ENCODE measurements at places on chromosomes 3 and 15.

DNA sequence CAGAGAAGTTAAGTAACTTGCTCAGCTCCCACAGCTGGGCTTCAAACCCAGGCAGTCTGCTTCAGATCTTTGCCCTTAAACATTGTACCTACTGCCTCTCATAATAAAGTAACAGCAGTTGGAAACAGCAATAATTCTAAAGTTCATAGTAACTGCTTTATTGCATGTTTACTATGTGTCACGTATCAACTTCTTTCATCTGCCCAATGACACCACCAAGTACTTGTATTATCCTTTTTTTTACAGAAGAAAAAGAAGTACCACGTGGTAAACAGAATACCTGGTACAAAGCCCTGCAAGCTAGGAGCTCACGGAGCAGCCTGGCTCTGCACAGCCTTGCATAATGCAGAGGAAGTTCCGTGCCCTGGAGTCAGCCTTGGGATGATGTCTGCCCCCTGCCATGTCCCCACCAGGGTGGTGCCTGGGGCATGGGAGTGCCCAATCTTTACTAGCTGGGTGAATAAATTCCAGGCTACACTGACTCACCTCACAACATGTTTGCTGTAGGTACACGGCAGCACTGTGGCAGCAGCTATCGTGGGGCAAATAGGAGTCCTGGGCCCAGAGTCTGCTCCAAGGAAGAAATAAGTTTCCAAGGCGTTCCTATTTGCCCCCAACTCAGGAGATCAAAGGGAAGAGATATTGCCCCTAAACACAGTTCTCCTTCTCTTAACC, 77.2 kb downstream of the LDHAL6B start:
- DNase-seq = no peak

DNA sequence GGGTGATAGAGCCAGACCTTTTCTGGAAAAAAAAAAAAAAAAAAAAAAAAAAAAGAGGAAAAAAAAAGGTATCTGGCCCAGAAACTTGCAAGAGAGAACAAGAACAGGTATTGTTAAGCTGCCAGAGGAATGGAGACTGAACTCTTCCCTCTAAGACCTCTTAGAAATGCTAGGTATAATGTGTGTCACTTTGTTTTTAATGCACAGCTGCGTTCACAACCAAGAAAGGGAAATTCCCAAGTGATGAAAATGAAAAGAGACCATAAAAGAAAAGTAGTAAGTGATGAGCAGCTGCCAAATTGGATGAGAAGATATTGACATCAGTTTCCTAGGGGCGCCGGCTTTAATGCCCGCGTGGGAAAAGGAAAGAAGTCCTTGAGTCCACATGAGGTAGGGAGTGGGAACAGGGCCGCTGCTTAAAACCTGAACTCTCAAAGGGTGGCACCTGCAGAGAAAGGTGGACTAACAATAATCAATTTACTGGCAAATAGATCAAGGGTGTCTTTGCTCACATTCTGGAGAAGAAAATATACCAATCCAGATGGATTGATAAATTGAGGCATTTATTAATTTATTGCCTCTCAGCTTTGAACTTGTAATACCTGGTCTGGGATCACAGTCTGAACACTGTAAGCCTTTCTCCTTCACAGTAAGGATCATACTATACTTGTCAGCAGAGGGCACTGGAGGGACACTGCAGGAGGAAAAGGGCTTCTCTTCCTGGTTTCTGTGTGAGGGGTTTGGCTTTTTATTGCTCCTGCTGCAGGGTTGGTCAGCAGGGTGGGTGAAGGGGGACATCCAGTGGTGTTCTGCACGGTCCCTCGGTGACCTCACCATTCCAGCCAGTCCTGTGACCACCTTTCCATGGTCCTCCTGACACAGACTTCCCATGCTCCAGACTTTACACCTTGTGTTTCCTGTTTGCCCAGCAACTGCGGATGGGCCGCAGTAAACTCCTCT, 131.6 kb downstream of the AQP9 start:
- peak; percentile 12 for DNase-seq

DNA sequence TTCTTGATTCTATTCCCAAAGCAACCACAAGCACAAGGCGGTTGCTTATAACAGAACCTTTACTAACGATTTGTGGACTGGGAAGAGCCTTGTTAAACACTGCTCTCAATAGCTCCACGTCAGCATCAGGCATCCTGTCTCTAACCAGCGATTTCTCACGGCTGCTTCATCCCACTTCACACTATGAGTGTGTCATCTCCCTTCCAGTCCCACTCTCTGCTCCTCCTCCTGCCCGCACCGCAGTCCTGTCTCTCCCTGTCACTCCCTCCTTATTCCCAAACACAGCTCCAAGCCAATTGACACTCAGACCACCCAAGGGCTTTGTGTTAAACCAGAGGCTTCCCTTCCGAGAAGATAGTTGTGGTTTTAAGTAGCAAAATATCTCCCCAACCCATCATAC, 94.8 kb downstream of the ABHD5 start:
- DNase-seq = no peak

- DNase-seq = no peak
Measured at GRCh38 chr3:55476515-55476914, 10.6 kb downstream of the WNT5A start.

- no peak for DNase-seq
Measured at GRCh38 chr15:73832657-73833056, 40.7 kb upstream of the TBC1D21 start.

- DNase-seq = no peak
Measured at GRCh38 chr3:172202797-172203196, 163.4 kb downstream of the FNDC3B start.

GRCh38 chr3:41846850-41847249, 115.1 kb downstream of the ULK4 start:
- no peak for DNase-seq

DNA sequence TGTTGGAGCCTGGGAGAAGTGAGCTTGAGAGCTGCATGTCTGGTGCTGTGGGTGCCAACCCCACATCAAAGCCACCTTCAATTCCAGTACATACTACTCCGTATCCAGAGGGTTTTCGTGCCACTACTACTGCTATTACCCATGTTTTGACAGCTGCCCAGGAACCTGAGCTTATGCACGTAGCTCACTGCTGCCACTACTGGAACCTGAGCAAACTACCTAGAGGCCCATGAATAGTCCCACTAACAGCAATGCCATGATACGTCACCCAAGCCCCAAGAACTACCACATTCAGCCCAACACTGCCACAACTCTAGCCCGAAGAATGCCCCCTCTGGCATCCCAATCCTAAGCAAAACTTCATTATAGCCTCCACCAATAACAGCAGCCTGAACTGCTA, 215.2 kb upstream of the BCHE start:
- no peak for DNase-seq

- DNase-seq = no peak
Measured at GRCh38 chr3:148238421-148238821, 459.3 kb upstream of the AGTR1 start.

DNA sequence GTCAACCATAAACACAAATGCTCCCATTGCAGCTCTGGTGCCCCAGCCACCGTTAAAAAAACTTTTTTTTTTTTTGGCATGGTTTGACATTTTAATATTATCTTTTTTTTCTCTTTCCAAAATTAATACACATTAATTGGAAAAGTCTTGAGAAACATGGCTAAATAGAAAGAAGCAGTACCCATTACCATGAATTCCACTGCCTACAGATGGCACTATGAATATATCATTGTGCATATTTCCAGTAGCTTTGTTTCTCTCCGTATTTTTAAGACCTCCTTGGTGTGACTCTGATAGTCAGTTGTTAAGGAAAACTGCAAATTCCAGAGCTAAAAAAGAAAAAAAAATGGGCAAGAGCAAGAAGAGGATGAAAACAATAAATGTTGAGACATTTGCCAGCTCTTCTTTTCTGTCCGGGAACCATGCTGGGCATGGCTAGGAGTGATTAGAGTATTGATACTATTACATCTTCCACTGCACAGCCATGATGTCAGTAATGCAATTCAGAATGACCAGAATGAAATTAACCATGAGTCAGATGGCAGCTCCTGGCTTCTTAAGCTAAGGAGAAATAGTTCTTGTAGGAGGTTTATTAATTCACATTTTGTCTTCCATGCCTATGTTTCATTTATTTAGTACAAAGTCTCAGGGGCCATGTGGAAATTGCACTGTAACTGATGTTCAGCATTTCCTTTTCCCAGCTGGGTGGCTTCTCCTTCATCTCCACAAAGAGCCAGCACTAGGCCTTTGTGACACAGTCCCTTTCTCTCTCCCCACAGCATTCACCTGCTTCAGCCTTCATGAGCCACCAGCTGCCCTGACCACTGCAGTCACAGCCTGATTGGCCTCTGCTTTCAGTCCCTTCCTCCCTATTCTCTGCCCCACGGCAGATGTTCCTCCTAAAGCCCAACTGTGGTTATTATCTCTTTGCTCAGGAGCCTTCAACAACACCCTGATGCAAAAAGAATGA, 31.8 kb downstream of the SLC7A14 start:
- no peak for DNase-seq

DNA sequence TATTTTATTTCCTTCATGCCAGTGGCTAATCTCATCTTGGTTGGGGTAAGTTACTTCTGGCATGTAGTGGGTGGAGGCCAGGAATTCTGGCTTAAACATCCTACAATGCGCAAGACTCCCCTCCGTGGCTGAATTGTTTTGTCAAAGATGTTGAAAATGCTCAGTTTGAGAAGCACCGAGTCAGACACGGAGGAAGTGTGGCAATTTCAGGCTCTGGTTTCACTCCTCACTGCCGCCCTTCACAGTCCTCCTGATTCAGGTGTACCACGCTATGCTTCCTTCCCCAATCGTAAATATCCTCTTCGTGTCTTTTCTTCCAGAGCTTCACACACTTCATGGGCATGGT, 150.7 kb downstream of the OPA1 start:
- peak; percentile 12 for DNase-seq

DNA sequence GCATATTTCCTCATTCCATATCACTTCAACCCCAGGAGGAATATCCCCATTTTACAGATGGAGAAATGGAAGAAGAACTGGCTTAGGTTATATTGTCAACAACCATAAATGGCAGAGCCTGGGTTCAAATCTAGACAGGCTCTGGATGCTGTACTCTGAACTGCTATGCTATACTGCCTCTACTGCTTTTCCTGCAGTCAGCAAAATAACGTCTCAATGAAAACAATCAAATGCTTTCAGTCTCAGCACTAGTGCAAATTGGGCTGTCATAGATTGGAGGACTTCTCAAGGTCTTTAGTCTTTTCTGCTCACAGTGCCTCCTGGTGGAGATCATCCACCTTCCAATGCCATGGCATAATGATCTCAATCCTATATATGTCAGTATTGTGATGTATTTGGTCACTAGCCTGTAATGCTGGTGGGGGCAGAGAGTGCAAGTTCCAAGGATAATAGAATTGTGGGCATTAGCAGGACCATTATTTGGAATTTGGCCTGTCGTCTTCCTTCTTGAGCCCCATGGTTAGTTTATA, 285.0 kb downstream of the CLSTN2 start:
- no peak for DNase-seq
